ENCODE measurements at places on chromosomes 13 and 19.

DNA sequence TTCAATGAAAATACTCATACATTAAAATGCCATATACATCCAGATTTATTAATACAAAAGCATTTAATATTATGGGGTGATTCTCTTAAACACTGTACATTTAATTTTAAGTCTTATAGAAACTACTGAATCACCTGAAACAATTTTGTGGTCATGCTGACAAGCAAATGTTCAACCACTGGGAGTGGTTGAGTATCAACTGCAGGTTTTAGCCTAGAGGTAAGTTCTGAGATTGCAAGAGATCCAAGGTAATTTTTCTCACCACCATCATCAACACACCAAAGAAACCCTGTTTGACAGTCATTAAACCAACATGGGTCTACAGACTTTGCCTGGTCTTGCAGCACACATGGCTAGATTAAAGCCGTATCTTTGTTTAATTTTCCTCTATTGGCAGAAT lies 196.3 kb downstream of the LHFPL6 start:
- no peak for ATAC-seq

DNA sequence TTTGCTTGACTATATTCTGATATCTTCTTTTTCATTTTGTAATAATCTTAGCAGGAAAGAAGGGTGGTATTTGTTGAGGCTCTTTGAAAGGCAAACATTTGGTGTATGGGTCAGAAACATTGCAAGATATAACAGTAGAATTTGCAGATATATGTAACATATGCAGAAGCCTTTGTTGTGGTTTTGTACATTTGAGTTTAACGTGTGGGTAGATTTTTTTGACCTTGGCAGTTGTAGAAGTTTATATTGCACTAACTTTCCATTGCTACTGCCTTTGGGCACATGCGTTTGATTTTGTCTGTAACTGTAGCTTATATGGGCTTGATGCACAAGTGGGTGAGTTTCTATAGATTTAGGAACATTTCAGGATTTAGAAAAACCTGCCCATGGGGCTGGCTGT lies 78.5 kb upstream of the SPRY2 start:
- no peak for ATAC-seq

DNA sequence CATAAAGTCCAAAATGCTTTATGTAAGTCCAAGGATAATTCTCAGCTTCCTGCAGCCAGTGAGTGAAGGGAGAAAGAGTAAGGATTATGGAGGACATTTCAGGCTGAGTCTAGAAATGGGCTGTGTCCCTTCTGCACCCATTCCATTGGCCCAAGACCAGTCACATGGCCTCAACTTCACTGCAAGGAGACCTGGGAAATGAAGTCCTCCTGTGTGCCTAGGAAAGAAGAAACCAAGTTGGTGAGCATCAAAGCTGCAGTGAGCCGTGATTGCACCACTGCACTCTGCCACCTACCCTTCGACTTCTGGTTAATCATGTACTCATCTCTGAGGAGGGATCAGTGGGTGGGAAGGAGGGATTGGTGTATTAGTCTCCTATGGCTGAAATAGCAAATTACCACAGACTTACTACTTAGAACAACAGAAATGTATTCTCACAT lies 3.6 kb upstream of the CD37 start:
- ATAC-seq, result peak; percentile 65

DNA sequence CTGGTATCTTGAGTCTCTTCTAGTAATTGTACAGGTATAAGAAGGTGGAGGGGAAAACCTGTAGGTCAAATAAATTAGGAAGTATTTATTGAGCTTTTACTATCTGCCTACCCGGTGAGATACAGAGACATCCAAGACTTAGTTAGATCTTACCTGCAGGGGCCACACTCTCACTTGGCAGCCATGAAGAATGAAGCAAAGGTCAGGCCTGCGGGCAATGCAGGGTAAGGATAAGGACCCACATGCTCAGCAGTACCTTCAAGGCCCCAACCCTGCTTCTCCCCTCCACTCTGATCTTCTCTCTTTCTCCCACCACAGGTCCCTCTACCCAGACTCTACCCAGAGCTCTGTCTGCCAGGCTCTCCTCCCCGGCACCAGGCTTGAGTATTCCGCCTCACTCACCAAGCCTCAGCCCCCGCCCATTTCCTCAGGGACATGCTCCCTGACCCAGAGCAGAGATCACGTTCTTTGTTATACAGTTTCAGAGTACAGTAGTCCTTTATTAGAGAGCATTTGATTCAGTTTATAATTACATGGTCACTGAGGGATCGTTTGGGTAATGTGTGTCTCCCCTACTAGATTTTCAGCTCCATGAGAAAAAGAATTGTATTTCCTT lies 18.9 kb upstream of the CLDN10 start:
- peak; percentile 12 for ATAC-seq

GRCh38 chr13:80858131-80858530 lies 517.2 kb upstream of the SPRY2 start:
- ATAC-seq, result no peak

- no peak for ATAC-seq
Measured at GRCh38 chr19:38060331-38060730, 153.3 kb downstream of the SIPA1L3 start.

DNA sequence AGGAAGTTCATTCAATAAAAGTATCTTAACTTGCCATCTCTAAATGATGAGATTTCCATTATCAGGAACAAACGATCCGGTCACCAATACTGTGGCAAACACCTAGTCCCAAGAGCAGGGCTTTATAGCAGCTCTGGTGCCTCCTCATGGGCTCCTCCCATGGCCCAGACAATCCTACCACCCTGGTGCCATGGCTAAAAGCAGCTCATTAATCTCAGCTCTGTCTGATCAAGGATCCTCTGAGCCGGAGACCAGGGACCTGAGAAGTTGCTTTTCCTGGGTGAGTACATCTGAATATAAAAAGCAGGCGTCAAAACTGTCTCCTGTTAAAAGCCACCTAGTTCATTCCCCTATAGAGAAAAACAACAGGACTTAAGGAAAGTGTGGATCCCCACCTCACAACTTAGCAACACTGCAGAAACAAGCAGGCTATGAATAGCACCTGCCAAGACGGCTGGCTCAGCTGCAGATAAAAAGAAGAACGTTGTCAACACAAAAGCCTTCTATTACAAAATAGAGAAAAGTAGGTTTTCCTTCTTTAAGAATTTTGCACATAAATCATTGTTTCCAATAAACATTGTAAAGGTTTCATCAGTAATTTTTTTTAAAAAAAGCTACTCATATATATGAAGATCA lies 30.3 kb downstream of the TSHZ3 start:
- no peak for ATAC-seq

DNA sequence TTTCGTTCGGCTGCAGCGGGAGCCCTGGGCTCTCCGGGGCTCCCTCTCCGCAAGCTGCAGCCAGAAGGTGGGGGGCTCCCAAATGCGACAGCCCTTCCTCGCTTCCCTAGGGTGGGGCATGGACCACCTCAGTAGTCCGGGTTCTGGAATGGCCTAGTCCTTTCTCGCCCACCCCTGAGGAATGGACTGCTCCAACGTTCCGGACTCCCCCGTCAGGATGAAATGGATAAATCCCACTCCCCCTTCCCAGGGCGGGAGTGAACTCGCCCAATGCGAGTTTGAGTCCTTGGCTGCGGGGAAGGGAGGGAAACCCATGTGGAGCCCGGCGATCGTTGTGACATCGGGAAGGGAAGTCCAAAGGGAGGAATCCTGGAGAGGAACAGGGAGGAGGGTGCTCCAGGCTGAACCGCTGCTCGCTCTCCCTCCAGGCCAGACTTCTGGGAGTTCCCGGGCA lies 5.5 kb downstream of the HRC start:
- ATAC-seq, result no peak

DNA sequence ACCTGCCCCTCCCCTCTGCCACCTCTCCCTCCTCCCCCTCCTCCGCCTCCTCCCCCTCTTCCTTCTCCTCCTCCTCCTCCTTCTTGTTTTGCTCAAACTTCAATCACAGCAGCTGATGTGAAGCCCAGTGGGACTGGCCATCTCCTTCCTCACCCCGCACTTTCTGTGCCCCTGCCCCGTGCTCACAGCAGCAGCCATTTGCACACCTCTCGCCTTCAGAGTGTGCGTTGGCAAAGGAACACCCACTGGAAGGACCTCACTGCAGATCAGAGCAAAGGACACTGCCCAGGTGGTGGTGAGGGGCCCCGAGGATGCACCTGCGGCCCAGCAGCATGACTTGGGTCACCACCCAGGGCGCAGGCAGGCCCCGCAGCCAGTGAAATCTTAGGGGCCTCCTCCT lies 98.8 kb downstream of the SOX1 start:
- ATAC-seq, result no peak

GRCh38 chr13:60134376-60134775 lies 29.4 kb downstream of the DIAPH3 start:
- ATAC-seq, result no peak

Data from stimulated activated memory B cell treated with anti-CD40 and anti-IgM and Interleukin-4, amounts not matched to agents 10 μg/mL and 1 μg/mL and 100 μg/mL, for 72 hours (primary cell).